ENCODE measurements at places on chromosomes 13 and 19. TPM values are rescaled to one million over a fixed set of nuclear protein-coding genes. Genes with fewer than 3 reads are reported as not detected.

DNA sequence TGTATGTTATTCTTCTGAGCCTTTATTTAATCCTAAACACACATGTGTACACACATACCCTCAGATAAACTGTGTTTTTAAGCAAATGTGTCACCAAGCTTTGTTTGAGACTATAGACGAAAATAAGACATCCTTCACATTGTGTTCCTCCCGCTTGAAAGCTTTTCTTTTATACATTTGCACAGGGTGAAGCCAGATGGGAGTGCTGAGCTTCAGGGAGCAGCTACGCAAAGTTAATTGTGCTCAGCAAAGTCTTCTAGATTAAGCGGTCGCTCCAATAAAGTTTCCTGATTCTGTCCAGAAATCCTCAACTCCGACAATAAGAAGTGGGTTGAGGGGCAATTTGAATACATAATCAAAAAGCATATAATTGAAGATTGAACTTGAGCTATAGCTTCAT lies 117.2 kb upstream of the ARGLU1 start:
- DNase-seq = peak; percentile 14

- DNase-seq = no peak
These were observed 63.9 kb upstream of the SLC10A2 start for GRCh38 chr13:103130146-103130545.

- peak; percentile 39 for DNase-seq
These were observed 31.0 kb upstream of the ATP11A start for GRCh38 chr13:112658808-112659207.

The TNPO2 gene
- total RNA-seq = 44.7 TPM

DNA sequence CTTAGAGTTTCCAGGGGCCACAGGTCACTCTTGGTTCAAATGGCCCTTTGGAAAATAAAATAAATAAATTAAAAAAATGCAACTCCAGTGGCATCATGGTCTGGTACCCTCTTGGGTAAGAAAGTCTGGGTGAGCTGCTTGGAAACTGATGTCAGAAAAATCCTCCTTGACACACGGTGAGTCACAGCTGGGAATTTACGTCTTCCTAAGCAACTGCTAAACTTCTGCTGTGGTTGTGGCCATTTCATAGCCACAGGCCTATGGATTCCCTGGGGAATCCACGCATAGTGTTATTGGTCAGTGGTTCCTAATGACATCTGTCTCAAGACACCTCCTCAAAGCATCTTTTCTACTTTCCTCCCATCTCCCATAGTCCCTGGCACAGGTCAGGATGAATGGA lies 220.8 kb downstream of the COG6 start:
- no peak for DNase-seq

The MICU2 gene
- 149 TPM for total RNA-seq

DNA sequence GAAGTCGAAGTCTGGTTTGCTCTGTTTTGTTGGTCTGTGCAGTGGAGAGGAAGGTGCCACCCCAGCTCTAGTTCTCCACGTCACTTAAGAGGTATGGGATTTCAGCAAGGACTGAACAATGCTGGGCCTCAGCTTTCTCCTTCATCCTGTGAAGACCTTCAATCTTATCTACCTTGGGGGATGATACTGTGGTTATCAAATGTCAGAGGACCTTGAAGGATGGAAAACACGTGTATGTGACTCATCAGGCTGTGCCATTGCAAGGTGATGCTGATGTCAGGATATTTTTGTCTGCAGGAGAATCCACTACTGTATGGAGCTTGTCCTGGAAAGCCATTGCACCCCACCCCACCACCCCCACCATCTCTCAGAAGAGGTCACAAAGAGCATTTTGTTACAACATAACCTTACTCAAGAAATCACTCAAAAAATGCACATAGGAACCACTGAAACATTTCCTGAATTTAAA lies 81.4 kb upstream of the UQCRFS1 start:
- no peak for DNase-seq

DNA sequence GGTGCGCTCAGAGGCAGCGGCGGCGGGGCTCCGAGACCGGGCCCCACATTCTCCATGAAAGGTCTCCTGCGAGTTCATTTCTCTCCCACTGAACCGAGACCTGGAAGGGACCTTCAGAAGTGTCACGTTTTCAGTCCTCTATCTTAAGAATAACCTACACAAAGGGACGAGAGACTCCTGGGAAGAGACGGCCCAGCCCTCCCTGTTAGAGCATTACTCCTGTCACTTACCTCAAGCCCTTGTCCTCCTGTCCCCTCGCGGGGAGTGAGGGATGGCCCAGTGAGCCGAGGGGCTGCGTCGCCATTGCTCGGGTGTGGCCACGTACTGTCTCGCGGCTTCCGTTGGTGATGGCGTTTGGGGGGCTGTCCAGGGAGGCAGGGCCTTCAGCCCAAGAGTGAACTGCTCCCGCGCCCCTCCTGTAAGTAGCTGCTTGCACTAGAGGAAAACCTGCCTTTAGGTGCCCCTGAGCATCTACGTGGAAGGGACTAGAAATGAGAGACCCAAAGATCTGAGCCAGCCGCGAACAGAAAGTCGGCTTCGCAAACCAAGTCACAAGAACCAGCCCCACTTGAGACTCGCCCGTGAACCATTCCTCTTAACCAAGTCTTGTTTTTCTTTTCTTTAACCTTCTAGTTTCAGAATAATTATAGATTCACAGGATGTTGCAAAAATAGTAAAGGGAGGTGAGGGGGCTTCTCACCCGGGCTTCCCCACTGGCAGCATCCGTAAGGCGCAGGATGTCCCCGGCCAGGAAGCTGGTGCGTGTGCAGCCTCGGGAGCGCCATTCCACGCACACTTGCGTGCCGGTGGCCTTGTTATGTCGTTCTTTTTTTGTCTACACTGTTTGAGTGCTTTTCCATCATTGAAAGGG lies 21.1 kb upstream of the NDUFS7 start:
- no peak for DNase-seq

The ZNF723 gene
- total RNA-seq = not detected

- no peak for DNase-seq
These were observed 413 bp downstream of the N4BP2L2 start for GRCh38 chr13:32538143-32538620.

The CEACAM19 gene
- total RNA-seq = 2.5 TPM

The CYP2B6 gene
- not detected for total RNA-seq

DNA sequence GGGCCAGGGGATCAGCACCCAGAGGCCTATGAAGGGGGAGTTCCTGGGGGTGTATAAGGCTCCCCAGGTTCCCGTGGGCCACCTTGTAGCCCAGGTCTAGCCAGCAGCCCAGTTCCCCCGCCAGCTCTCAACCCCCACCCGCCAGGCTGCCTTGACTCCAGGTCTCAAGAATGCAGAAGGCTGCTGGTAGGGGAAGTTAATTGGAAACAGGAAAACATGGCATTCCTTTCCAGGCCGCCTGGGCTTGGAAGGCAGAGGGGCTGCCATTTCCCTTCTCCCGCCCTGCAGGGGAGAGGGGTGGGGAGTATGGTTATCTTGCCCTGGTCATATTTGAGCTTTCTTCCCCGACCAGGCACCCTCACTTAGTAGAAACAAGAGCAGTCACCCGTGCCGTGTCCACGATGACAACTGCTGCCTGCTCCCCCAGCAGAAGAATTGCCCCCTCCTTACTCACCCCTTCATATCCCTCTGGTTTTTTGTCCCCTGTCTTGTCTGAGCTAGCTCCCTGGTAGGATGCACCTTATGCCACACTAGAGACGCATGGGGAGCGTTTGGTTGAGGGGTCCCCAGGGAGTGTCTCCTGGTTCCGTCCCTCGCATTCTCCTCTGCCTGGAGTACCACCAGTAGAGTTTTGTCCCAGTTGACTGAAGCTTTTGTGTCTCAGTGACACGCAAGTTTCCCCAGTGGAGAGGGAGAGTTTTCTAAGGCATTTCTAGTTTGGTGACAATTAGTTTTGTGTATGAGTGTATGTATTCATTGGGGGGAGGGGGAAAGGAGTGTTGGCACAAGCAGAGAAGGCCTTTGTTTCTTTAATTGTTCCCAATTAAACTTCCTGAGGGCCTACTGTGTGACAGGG lies 4.5 kb downstream of the BICRA start:
- no peak for DNase-seq

GRCh38 chr13:114212158-114212495 lies 22.6 kb upstream of the CDC16 start:
- no peak for DNase-seq

The ZNF667 gene
- total RNA-seq = 9.6 TPM

DNA sequence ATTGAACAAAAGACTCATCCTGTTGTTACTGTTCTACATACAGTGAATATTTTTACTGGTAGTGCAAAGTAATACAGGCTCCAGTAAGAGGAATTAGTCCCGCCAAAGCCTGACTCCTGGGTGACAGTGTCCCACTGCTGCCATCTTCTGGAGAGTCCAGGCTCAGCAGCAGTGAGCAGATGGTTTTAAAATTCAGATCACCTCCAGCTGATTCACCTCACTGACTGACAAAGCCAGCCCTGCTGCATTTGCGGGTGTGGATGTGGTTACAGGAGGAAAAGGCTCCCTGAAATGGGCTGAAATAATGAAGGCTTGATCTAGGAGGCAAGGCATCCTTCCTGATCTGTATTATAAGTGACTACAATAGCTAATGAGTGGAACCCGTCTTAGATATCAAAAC lies 18.3 kb downstream of the PABPC3 start:
- peak; percentile 88 for DNase-seq

The PLPP2 gene
- 13.0 TPM for total RNA-seq

- DNase-seq = no peak
These were observed 26.1 kb upstream of the CYP2A7 start for GRCh38 chr19:40907968-40908735.

- no peak for DNase-seq
These were observed 19.4 kb upstream of the PLEKHF1 start for GRCh38 chr19:29645911-29646310.

The ELAVL3 gene
- total RNA-seq = 0.31 TPM

The KIR2DL3 gene
- total RNA-seq = not detected

DNA sequence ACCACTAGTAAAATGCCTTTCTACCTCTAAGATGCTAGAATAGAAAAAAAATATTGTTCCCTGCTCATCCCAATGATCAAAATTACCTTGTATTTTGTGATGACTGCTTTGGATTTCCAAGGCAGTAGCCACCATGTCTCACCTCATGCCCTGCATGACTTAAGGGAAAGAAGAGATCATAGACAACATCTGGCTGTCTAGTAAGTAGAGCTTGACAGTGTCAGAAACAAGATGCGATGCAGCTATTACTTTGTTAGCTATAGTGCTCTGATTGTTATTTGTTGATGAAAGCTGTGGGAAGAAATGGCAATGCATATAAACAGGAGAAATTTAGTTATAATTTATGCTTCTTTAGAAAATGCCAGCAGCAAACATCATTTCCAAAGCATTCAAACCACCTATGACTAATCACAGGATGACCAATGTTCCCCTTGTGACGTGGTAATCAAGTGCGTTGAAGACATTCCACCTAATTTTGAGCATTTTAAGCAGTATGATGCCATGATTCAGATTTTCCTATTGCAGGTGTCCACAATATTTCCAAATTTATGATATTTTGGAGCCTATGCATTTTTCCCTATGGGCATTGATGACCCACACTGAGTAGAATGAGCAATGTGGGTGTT lies 308.3 kb downstream of the KCNRG start:
- no peak for DNase-seq

The SPRED3 gene
- 0.21 TPM for total RNA-seq

DNA sequence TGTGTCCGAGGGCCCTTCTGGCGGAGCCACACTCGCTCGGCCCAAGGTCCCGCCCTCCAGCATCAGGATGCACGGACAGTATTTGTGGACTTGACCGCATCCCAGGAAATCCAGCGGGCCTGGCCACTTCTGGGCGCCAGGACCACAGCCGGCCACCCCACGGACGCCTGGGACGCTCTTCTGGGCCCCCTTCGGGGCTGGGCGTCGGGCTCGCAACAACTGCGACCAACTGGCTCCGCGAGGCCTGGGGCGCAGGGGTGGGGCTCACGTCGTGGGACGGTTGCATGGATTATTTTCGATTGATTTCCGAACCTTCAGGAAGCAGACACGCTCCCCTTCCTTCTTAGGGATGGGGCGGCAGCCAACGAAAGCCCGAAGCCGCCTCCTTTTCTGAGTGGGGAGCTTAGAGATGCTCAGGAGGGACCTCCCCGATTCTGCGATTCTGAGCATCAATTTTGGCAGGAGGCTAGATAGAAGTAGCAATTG lies 521 bp upstream of the NUP58 start:
- DNase-seq = no peak

The MAU2 gene
- 59.6 TPM for total RNA-seq

DNA sequence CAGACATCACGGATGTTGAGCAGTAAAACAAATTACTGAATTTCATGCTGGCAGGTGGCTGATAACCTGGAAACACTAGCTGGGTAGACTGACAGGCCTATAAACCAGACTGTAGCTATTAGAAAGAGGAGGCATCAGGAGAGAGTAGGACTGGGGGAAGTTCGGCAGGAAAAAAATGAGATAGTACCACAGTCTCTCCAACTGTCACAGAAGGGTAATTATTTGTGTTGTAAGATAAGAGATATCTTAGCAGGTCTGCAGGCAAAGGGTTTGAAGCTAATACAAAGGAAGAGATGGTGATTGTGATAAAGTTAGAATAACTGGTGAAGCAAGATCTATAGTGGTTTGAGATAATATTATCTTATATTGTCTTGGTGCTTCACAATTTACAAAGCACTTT lies 41.7 kb downstream of the MIPEP start:
- DNase-seq = no peak

The SIGLEC8 gene
- total RNA-seq = not detected

DNA sequence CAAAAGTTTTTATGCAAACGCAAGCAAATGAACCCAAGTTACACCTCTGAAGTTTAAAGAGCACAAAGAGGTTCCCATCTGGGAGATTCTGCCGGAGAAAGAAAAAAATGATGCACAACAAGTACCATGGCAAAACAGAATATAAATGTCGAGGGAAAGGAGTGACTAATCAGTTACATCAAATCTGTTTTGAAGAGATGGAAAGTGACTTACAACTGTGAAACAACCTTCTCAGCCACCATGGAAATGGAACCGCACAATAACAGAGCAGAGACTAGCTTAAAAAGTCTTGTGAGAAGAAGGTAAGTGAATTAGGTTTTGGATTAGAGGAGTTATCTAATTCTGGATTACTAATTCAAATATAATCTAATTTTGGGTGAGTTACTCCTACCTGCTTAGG lies 2.4 kb downstream of the HSPH1 start:
- DNase-seq = no peak

DNA sequence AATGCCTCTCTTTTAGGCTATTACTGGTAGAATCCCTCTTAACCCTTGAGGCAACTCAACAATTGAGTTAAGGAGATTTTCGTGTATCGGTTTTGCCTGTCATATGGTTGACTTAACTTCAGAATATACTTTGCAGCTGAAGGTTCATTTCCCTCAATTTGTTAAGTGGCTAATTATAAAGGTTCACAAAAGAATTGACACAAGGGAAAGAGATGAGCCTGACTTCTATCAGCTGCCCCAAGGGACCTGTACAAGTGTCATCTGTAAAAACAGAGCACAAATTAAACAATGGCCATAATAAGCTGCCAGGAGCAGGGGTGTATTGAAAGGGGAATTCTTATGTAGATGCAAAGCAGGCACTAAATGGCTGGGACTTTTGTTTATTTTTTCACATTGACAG lies 334.8 kb upstream of the OBI1 start:
- no peak for DNase-seq

The SMIM44 gene
- total RNA-seq = not detected

- no peak for DNase-seq
These were observed 4.2 kb upstream of the JSRP1 start for GRCh38 chr19:2260341-2260805.

The S1PR5 gene
- 2.7 TPM for total RNA-seq

- peak; percentile 86 for DNase-seq
These were observed 17.5 kb upstream of the MEIS3 start for GRCh38 chr19:47436712-47437401.

GRCh38 chr19:32532233-32532632 lies 48.8 kb upstream of the PDCD5 start:
- DNase-seq = no peak

Data from tongue (tissue), 3 donors.